ENCODE measurements at places on chromosomes 16 and 17.

DNA sequence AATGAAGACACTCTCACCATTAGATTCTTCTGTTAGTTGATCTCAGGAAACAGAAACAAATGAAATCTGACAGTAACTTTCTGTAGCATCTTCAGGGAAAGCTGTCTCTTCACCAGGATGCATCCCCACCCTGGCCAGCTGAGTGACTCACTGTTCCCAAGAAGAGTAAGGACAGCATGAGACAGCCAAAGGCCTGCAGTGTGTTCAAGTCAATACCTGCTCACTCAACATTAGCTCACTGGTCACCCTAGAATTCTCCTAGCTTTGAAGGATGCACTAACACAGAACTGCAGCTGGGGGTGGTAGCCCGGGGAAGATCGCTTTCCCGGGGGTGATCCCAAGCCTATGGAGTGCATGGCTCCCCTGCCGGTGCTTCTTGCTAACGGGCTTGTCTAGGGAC lies 28.2 kb upstream of the CLEC18B start:
- no peak for DNase-seq

- no peak for DNase-seq
Observed at GRCh38 chr17:14793237-14793636, 471.9 kb downstream of the PMP22 start.

DNA sequence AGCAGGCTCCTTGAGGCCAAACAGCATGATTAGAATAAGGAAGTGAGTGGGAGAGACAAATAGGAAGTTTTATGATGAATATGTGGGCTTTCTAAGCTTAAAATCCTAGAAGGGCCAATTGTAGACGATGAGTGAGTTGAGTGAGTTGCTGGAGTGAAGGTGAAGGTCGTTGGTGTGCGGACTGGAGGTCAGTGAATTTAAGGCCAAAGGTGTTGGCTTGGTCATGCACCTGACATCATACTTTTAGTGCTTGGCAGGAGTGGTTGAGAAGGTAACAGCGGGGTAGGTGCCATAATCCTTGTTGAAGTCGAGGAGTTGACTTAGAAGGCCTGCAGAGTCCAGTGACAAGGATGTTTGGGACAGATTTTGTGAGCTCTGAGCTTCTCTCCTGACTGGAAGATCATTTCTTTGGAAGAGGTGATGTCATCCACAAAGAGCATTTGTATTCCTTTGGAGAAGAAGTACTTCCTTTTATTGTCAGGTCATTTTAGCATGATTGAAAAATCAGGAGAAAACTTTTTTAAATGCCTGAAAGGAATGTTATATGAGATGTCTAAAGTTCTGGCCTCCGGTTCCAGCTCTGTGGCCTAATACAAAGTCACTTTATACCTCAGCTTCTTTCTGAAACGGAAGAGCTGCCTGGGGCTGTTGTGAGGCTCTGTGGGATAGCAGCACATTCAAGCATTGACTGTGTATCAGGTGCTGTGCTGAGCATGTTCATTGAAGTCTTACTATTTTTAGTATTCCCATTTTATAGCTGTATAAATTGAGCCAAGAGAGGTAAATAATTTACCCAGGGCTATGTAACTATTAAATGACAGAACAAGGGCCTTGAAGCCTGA lies 53.6 kb upstream of the TBX2 start:
- no peak for DNase-seq

- peak; percentile 12 for DNase-seq
Observed at GRCh38 chr17:55527540-55528118, 16.4 kb upstream of the SMIM36 start.

DNA sequence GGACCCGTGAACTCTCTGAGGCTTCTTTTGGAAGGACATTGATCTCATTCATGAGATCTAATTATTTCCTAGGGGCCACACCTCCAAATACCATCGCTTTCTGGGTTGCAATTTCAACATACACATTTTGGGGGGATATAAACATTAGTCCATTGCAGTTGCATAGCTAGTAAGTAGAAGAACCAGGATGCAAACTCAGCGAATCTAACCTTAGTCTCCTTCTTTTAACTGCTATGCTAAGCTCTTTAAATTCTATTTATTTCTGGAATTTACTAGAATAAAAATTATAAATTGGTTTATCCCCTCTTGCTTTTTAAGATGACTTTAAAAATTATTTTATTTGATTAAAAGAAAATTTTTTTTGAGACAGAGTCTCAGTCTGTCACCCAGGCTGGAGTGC lies 232.5 kb upstream of the EEF2KMT start:
- DNase-seq: no peak

- DNase-seq: no peak
Observed at GRCh38 chr16:83402160-83402814, 405.5 kb upstream of the HSBP1 start.

- DNase-seq: no peak
Observed at GRCh38 chr17:74212209-74212912, 1.0 kb upstream of the TTYH2 start.

DNA sequence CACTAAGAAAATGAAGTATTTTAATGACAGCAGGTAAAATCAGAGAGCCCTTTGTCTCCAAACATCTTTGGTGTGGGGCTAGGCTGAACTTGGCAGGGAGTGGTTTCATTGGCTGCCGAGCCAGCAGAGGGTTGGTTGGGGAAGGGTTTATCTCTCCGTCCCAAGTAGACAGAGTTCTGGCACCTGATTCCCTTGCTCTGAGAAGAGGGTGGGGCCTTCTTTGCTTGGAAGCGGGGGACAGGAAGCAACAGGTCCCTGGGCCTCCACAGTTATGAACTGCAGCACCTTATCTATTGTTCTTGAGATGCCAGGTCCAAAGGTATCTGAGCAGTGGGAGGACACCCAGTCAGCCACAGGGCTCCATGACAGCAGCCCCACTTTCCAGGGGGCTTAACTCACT lies 12.3 kb upstream of the CDH1 start:
- no peak for DNase-seq

DNA sequence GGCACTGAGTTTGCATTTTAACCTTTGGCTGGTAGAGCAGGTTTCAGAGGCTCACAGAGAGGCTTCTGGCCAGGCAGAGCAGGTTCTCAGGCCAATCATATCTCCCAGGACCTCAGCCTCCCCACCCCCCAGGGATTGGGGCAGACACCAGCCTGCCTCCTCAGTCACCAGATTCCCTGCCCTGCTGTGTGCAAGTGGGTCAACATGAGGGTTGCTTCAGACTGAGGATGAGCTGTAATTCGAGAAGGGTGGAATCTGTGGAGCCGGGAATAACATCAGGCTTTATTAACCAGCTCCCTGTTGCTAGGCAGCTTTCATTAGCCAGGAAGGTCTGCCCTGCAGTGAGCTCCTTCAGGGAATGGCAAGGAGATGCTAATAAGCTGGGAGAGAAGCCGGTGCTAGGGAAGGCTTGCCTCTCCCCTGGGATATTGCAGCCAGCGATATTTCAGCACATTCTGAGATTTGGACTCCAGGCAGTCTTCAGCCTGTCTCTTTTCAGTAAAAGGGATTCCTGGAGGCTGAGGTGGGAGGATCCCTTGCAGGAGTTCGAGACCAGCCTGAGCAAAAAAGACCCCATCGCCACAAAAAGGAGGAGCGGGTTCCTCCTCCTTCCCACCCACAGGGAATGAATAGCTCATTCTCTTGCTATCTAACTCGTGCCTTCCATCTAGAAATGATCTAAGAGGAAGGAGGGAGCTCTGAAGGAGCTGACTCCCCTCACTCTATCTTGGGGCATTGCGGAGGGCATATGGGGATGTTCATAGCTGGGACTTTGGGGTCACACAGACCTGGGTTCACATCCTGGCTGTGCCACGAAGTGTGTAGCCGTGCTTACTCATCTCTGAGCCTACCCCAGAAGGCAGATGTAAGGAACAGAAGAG lies 10.7 kb downstream of the SGSM2 start:
- peak; percentile 77 for DNase-seq

GRCh38 chr17:81322271-81323082 lies 27.4 kb upstream of the SLC38A10 start:
- no peak for DNase-seq

DNA sequence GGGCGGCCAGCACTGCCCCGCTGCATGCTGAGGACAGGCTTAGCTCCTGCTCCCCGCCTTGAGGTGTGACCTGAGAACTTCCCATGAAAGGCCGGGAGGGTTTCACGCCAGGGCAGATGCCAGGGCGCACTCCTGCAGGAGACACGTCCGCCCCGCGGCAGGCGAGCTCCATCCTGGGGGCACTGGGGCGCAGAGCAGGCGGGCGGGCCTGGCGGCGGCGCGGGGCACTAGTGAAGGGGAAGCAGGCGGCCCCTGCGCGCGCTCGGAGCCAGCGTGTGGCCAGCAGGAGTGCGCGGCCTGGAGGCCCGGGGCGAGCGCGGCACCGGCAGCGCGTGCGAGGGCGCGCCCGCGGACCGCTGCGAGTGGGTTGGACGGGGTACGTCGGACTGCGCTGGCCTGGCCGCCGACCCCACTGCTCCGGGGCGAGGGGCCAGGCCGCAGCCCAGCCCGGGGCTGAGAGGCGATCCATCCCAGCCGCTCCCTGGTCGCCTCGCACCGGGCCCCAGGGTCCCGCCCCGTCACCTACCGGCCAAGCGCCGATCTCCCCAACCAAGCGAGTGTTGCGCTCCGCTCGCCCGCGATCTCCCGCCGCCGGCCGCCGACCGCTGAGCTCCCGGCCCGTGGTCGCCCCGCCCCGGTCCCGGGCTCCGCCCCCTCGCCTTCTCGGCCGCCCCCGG lies at the start of gene MAP3K14:
MAP3K14 (minus strand) TSS at position 587 of the 677 bp plus-strand sequence. CDS start 26,275 bp downstream, outside the sequence.
- peak; percentile 60 for DNase-seq

DNA sequence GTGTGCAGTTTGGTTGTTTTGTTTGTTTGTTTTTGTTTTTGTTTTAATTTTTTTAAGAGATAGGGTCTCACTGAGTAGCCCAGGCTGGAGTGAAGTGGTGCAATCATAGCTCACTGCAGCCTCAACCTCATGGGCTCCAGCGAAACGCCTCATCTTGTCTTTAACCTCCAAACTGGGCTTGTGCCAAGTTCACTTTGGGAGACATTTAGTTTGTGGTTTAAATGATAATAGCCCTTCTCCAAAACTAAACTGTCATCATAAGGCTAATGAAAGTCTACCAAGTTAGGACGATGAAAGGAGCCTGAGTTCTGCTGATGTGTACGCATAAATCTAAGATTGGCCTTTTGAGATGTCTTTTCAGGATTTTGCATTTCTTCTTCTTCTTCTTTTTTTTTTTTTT lies 6.5 kb upstream of the CARD14 start:
- no peak for DNase-seq

GRCh38 chr17:66704858-66705520 lies 129.9 kb upstream of the CACNG5 start:
- DNase-seq: no peak

- DNase-seq: no peak
Observed at GRCh38 chr17:47862621-47863440, 11.9 kb upstream of the SP6 start.

- DNase-seq: no peak
Observed at GRCh38 chr17:79619196-79619595, 8.3 kb upstream of the RBFOX3 start.

DNA sequence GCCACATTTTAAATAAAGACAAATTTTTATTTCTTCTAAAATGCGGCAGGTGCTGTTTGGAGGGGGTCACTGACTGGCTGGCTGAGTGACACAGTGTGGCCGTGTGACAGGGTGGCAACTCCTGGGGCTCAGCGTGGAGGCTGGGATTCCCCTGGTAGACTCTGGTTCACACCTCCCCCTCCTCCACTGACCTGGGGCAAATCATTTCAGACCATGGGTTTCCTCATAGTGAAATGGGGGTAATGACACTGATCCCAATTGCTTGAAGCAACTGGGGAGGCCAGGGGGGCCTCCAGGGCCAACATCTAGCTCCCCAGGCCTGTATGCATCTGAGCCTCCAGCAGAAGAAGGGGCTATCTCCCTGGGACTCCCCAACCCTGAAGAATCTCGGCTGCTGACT lies 6.6 kb downstream of the HSD11B2 start:
- DNase-seq: no peak

DNA sequence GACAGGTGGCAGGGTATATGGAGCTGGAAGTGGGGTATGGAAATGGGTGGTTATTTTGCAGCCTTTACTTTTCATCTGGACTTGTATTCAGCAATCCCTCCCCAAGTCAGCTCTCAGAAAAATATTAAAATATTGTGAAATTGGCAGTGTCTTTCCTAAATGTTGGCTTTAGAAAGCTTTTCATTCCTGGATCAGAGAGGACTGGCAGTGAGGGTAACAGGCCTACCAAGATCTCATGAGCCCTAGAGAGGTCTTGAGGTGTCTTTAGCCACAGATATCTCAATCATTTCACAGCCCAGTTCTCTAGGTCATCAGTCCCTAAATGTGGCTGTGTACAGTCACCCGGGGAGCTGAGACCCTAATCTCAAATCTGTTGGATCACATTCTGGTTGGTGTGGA lies 22.5 kb downstream of the SLC7A6OS start:
- no peak for DNase-seq

DNA sequence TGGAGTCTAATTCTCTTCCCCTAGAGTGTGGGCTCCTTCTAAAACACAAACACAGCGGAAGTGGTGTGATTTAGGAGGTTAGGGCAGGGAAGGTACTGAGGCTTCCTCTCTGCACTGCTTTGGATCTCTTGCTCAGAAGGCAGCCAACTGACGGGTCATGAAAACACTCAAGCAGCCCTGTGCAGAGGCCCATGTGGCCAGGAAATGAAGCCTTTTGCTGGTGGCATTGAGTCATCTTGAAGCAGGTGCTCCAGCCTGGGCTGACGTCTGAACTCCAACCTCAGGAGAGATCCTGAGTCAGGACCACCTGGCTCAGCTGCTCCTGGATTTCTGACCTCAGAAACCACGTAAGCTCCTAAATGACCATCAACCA lies 72.9 kb downstream of the MRM1 start:
- no peak for DNase-seq

GRCh38 chr17:78672871-78673371 lies 95.7 kb upstream of the DNAH17 start:
- DNase-seq: no peak

DNA sequence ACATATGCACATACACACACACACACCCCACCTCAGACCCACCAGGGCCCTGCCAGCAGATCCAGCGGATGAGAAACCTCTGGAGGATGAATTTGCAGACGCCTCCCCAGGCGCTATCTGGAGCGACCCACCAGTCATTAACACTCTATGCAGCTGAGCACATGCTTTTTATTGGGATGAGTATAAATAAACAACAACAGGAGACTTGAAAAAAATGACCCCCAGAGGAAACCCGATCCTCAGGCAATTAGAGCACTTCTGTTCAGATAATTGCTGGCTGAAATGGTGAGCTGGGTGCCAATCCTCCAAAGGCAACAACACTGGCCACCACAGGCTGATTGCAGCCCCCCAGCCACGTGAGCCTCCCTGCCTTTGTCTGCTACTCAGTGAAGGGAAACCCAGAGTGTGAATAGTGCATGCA lies 32.9 kb downstream of the DYNLRB2 start:
- no peak for DNase-seq

DNA sequence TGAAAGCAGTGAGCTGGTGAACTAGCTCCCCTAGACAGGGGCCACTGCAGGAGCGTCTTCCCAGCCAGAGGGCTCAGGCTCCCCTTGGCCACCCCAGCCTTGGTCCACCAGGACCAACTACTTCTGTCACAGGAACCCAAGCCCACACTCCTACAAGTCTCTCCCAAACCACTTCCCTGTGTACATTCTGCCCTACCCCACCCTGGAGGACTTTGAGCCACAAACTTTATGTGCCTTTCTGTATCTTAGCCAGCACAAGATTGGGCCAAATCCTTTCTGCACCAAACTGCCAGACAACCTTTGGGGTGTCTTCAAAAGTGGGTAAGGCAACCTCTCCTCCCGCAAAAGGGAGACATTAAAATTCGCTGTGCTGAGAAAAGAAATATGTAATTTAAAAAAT lies 31.6 kb downstream of the EFCAB5 start:
- no peak for DNase-seq

- no peak for DNase-seq
Observed at GRCh38 chr16:89710709-89711564, 9.4 kb upstream of the SPATA2L start.

All from NCI-H446 (cell line).